Kidney capillary endothelial cell (primary cell): ENCODE measurements at places on chromosomes 3 and 15.

GRCh38 chr15:95840004-95840403 lies 490.5 kb upstream of the NR2F2 start:
- no peak for DNase-seq

GRCh38 chr3:35409991-35410390 lies 229.3 kb upstream of the ARPP21 start:
- no peak for DNase-seq

DNA sequence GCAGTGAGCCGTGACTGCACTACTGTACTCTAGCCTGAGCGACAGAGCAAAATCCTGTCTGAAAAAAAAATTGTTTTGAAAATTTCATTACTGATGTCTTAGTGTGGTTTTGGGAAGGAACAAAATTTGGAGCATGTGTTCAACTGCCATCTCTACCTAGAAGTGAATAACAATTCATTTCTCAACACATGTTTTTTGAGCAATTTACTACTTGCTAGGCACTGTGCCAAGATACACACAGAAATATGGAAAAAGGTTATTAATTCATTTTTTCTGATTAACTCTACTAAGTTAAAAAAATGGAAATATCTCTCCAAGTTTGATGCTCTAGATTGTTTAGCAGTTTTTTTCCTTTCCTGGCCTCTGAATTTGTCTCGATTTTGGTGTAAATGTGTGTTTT lies 5.2 kb upstream of the TCF12 start:
- no peak for DNase-seq

GRCh38 chr3:47908744-47909143 lies 105.8 kb downstream of the DHX30 start:
- no peak for DNase-seq

- DNase-seq = peak; percentile 88
Measured at GRCh38 chr15:35293353-35294130, 208.4 kb upstream of the NANOGP8 start.

DNA sequence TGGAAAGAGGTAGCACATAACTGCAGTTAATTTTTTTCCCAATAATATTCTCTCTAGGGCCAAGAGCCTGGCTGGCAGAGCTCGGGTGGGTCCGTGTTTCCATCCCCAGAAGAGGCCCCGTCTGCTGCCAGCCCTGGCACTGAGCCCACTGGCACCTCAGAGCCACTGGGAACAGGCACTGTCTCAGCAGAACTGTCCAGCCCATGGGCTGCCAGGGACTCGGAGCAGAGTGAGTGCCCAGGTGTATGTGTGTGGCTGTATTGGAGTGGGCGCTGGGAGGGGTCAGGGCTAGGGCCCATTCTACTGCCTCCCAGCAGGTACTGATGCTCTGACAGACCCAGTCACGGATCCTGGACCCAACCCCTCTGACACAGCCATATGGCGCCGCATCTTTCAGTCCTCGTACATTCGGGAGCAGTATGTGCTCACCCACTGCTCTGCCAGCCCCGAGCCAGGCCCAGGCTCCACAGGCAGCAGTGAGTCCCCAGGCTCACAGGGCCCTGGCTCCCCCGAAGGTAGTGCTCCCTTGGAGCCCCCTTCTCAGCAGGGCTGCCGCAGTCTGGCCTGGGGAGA lies 8.9 kb downstream of the VWA5B2 start:
- no peak for DNase-seq

DNA sequence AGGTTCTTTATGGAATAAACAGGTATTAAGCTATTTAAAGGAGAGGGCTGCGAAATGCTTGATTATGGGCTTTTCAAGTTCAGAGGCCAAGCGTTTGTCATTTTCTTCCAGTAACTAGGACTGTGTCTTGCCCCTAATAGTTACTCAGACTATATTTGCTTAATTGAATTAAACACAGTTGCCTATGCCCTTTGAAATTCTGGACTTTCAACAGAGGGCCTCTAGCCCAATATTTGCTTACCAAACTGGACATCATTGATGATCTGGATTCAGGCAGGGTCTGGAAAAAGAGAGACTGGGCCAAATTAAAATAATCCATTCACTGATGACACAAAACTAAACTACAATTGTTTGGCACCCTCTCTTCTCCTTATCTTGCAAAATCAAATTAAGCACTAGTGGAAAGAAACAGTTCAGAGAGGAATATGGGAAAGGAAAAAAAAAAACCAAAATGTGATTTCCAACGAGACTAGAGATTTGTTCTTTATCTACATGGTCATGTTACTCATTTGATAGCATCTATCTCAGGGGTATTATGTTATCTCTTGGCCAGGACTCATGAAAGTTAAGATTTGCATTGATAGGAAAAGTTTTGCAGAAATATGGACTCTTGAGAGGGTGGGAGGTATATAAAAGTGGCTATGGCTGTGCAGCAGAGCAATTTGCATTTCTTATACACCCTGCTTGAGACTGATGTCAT lies 75.1 kb upstream of the TSEN2 start:
- DNase-seq = no peak

DNA sequence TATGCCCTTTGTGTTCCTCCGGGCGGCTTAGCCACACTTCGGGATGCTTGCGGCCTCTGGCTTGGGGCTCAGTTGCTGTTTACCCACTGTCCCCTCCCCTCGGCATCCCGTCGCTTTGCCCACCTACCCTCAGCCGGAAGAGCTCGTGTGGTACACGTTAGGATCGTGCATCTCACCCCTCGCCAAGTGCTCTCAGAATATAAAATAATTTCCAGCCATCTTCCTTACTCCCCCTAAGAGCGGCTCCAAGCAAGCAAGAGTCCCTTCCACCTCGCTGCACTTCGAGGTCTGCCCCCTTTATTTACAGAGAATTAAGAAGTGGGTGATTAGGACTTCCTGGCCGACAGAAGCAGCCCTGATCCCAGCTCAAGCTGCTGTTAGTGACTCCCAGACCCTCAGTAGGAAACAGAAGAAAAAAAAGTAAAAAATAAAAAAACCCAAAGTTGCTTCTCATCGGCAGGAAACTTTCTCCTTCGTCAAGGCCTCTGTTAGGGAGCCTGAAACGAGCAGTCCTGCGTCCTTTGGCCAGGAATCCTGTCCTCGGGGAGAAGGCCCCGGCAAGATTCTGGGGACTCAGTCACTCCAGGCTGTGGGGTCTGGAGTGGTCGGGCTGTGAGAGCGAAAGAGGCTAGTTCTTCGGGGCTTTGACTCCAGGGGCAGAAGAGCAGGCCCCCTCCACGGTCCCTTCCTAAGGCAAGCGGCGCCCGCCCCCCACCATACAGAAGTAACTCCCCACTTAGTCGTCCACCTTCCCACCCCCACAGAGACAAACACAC lies 3.0 kb downstream of the MEIS2 start:
- DNase-seq = no peak

- peak; percentile 76 for DNase-seq
Measured at GRCh38 chr3:98812851-98813374, 49.8 kb downstream of the ST3GAL6 start.

DNA sequence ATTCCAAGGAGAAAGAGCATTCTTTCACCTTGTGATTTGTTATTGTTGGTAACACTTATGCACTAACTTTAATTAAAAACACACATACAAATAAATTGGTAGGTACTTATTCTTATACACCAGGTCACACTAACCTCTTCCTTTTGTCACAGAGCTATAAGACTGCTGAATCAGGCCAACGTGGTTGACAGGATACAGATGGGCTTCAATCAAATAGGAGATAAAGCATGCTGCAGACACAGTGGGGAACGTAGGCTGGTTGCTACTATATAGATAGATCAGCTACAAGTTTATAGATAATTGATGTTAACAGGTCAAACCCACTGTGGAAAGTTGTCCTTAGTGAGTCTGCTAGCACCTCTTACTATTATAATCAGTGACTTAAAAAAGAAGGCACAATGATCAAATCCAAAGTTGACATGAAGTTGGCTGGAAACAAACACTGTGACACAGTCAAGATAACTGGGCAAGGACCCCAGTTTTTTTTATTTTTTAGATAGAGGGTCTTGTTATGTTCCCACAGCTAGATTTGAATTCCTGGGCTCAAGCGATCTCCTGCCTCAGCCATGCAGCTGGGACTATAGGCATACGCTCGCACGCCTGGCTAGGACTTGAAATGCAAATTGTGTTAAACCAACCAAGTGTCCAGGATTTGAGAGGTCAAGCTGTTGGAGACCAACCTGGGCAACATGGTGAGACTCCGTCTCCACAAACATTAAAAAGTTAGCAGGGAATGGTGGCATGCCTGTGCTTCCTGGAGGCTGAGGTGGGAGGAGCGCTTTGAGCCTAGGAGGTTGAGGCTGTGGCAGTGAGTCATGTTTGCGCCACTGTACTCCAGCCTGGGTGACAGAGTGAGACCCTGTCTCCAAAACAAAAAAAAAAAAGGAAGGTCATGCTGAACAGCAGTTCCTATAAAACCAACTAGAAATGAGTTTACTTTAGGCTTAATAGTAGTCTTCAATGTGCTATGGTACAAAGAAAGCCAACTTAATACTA lies 97.9 kb upstream of the MEX3B start:
- no peak for DNase-seq

GRCh38 chr3:194857469-194858113 lies 171.9 kb downstream of the FAM43A start:
- no peak for DNase-seq

DNA sequence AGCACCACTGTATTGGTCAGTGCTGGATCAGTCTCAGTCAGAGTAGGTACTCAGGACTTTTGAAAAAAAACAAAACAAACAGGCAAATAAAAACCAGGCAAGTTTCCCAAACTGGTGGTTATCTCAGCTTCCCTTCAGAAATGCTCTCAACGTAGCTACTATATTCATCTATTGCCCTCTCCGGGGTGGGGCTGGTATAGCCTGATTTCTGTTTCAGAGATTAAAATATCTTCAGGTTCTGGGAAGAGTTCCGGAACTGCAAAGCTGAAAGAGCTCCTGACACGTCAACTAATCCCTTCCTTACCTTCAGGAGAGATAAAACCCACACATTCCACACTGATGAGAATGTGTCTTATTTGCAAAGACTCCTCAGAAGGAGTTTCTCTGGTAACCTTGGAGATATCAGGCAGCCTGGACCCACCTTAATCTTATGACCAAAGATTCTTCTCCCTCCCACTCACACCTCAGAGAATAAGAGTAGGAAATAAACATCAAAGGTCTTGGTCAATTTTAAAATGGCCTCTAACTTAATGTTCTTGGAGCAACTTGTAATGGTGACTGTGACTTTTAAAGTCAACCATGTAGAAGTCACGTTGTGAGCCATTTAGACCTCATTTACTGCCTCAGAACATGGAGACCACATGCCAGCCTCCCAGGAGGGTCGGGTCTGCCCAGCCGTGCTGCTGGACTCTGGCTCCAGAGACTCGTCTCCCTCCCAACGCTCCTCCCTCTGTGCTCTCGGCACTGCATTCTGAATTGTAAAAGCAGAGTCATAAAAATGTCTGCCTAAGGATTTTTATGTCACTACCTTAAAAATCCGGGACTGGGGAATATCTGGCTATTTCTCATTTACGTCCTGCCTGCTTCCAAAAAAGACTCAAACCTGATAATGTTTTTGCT lies 53.8 kb downstream of the CDCP1 start:
- DNase-seq = no peak

- no peak for DNase-seq
Measured at GRCh38 chr15:58536414-58536813, 104.6 kb downstream of the LIPC start.

- DNase-seq = peak; percentile 4
Measured at GRCh38 chr3:107543666-107544065, 20.9 kb downstream of the BBX start.

GRCh38 chr3:10286596-10287295 lies 6.0 kb downstream of the GHRL start:
- peak; percentile 64 for DNase-seq

DNA sequence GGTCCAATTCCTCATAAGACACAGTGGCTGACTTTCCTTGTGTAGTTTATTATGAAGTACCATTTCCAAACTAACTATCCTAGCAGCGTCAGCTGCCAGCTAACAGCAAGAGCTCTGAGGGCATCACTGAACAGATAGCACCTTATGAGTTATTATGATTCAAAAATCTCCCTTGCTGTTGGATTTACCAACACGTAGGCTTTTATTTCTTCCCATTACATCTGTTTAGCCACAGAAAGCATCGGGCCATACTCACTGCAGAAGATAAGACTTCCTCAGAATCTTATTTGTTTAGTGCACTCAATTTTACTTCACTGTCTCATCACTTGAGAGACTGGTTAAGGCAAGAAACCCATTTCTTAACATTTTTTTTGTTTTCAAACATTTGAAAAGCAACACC lies 16.2 kb downstream of the CLDN1 start:
- DNase-seq = no peak

DNA sequence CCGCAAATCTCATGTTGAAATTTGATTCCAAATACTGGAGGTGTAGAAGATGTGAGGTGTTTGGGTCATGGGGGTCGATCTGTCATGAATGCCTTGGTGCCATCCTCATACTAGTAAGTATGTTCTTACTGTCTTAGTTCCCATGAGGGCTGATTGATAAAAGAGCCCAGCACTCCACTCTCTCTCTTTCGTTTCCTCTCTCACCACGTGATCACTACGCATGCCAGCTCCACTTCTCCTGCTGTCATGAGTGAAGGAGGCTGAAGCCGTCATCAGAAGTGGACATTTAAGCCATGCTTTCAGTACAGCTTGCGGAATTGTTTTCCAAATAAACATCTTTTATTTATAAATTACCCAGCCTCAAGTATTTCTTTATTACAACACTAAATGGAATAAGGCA lies 6.1 kb downstream of the OR5H15 start:
- no peak for DNase-seq

- DNase-seq = no peak
Measured at GRCh38 chr3:111197485-111197884, 125.9 kb downstream of the NECTIN3 start.

GRCh38 chr3:88410259-88410658 lies 260.5 kb downstream of the C3orf38 start:
- no peak for DNase-seq

DNA sequence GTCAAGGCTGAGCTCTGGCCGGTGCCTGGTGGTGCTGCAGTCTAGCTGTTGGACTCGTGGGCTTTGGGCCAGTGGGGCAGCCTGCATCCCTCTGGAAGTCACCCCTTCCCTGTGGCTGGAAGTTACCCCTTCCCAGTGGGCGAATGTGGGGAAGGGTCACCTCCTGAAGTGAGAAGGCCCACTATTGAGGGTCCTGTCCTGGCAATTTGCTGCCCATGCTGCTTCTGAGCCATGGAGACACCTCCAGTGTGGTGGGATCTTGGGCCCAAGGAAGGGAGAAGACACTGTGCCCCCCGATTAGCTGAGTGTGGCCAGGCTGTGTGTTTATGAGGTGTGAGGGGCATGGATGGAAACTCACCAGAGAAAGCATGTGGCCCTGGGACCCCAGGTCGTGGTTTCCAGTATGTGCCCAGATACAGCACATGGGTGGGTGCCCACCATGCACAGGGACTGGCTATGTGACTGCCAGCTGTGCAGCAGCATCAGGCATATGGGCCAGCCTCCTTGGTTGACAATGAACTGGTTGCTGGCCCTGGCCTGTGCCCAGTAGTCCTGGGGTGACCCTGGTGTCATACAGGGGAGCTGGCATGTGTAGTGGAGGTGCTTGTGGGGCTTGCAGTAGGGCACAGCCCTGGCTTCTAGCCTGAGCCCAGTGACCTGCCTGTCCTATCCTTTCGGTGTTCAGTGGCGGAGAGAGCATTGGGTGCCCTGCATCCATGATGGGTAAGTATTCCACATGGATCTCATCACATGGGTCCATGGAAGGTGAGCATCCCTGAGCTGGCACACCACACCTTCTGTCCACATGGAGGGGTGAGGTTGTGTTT lies 221.2 kb downstream of the SNRPN start:
- DNase-seq = no peak

GRCh38 chr3:61065451-61066011 lies 185.7 kb downstream of the FHIT start:
- no peak for DNase-seq
